NCI-H1048 (cell line): ENCODE measurements at places on chromosomes 5 and 9.

DNA sequence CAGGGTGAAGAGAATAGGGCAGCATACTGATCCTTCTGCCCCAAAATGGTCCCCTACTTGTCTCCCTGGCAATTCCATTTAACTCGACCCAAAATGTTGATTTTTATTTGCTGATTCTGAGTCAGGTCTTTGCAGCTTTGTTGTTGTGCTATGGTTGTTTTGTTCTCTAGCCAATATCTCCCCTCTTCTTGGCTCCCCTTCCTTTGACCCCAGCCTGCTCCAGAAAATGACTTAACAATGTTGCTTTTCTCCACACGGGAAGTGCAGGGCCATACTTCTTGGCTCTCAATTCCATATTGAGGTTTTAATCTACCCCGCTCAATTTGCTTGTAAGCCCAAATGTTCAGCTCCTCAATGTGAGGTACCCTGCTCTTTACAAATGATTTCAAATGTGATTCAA is 330.0 kb downstream of the RASEF start:
- DNase-seq = no peak

DNA sequence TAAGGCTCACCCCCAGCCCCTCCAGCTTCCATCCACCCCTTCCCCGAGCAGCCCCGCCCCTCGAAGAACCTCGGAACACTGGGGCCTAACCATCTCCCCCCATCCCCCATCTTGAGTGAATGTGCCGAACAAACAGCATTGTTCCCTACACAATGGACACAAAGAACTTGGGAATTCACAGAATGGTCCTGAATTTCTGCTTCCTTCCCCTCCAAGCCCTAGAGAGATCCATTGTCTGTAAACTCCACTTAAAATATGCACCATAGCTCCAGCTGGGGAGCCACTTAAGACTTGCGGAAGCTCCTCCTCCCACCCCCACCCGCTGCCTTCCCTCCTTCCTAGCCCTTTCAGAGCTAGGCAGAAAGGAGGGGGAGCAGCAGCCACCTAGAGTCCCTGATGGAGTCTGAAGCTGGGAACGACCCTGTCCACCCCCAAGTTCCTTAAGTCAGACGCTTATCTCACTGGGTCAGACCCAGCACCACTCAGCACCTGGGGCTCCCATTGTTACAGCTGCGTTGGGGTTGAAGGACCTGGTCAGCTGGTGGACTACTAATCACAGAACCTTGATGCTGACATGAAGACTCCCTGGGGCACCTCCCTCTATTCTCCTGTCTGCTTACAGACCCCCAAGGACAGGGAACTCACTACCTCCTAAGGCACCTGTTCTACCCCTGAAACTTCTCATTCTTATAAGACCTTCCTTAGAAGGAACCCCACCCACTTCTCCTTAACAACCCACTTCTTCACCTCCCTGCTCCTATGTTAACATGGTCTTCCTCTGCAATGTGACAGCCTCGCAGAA is 61.4 kb downstream of the PCDH1 start:
- DNase-seq = no peak

GRCh38 chr5:73591698-73592501 is 26.4 kb downstream of the UTP15 start:
- DNase-seq = no peak

GRCh38 chr5:2634399-2635176 is 116.9 kb downstream of the IRX2 start:
- no peak for DNase-seq

GRCh38 chr5:171581781-171582180 is 162.3 kb downstream of the FGF18 start:
- no peak for DNase-seq

GRCh38 chr5:62144401-62145022 is 161.5 kb upstream of the KIF2A start:
- DNase-seq = no peak

- DNase-seq = no peak
These were observed 298.3 kb upstream of the TNC start for GRCh38 chr9:115416299-115416698.

DNA sequence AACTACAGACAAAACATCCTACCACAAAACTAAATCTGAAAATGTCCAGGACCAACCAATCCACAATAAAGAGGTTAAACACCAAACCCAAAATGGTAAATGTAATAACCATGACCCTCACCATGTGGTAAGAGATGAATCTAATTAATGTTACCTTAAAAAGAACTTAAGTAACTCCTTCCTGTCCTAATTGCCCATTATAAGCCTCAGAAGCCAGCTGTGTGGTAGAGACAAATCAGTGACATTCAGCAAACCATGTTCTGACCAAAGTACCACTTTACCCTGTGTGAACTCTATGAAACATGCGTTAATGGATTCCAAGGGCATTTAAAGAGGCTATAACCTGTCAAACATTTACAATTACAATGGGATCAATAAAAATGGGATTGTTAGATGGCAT is 25.0 kb downstream of the LPAR1 start:
- DNase-seq = no peak

DNA sequence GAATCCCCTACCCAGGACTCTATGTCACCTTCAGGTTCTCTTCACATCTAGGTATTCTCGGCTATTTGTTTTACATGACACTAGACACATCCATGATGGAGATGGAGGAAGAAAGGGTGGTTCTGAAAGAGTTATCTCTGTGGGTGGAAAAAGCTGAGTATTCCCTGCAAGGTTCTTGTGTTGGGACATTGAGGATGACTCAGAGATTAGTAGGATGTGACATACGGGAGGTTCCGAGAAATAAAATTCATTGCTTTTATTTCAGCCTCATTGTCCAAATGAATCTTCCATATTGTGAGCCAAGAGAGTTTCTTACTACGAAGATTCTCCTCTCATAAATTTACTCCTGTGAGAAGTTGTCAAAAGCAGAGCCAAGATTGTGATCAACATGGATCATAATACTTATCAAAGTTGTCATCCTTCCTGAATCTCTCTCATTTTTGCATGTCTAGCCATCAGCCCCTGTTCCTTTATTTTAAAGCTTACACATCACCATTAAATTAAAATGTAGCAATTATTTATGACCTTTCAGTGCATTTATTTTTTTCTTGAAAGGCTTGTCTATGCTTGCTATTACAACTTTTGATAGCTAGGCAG is 370.0 kb downstream of the PSAT1 start:
- no peak for DNase-seq
